Stimulated activated CD4-positive, alpha-beta T cell treated with anti-CD3 and anti-CD28 coated beads, TNF-alpha, amount 100 ng/mL, for 1 hour (primary cell): ENCODE measurements at places on chromosomes 4 and X.

- no peak for DNase-seq
These were observed 192.8 kb downstream of the BCOR start for GRCh38 chrX:39904816-39905537.

GRCh38 chrX:10121787-10122186 is 35.0 kb upstream of the CLCN4 start:
- DNase-seq = no peak

- DNase-seq = no peak
These were observed 2.0 kb downstream of the NCAPG start for GRCh38 chr4:17812801-17813200.

- DNase-seq = no peak
These were observed 191.7 kb upstream of the RASGEF1B start for GRCh38 chr4:81663368-81663767.

DNA sequence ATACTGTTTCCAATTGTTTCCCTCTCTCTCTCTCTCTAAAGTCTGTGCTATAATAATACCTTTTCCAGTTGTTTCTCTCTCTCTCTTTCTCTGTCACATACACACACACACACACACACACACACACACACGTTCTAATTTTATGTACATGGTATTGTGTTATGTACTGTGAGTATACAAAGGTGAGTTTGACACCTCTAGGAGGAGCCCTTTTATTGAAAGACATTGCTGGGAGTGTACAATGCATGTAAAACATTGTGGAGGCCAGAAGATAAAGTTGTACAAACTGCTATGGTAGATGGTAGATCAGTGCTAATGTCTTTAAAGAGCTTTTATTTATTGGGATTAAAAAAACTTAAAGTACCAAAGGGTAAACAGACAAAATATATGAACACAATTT is 53.6 kb downstream of the BLTP1 start:
- no peak for DNase-seq

DNA sequence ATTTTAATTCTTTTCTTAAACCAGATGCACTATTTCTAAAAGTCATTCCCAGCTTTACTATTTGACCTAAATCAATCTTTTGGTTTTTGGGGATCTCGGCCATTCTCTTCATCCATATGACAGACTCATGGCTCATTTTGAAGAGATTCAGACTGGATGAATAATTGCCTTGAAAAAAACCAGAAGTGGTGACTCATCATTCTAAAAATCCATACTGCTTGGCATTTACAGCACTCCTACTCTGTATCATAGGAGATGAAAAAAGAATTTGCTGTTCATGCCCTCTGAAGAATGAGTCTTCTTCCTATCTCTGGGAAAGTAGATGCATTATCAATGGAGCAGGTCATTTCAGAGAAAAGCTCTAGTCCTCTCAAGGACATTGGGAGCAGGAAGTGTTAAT is 220.5 kb upstream of the RPS6KA3 start:
- DNase-seq = no peak

DNA sequence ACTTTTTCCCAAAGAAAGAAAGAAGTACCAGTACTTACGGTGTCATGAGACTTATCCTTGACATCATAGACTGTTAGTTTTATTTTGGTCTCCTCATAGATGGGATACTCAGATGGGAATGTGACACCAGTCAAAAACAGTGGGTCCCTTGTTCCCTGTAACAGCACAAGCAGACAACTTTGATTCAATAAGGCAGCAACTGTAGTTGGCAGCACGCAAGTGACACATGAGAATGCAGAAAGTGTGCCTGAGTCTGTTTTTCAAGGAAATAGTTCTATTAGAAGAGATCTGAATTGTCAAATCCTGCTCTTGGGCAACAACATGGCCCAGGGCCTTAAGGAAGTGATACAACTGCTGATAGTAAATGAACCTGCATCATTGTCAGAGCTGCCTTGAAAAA is 443.2 kb downstream of the INPP4B start:
- no peak for DNase-seq

GRCh38 chr4:120843849-120844527 is 78.5 kb downstream of the PRDM5 start:
- DNase-seq = no peak

DNA sequence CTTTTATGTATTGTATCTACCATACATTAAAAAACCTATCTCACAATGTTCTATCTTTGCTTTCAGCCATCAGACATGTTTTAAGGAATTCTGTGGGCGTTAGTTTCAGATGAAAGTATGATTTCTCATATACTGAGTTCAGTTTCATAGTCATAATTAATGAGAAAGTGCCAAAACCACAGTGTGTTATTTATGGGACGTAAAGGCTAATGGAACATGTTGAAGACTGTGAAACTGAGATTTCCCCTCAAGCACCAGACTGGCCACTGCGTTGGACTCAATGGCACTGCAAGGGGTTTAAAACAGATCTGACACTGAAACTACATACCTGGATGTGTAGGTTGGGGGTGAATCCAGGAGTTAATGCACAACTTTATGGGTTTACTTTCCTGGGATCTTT is 32.0 kb downstream of the F8 start:
- DNase-seq = no peak

DNA sequence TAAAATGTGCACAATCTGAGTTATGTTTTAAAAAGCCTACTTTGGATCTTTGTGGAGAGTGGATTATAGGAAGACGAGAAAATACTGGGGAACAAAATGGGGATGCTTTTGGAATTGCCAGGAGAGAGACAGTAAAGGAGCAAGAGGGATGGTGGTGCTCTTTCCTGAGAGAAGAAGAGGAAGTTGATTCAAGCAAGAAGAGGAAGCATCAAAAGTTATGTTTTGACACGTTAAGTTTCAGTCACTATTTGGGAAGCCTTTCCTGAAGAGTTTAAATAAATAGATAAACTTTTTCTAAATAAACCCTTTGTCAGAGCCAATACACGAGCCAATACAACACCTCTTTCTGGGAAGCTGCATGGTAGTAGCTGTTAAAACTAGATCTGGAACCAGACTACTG is 394.1 kb downstream of the GALNTL6 start:
- DNase-seq = no peak

DNA sequence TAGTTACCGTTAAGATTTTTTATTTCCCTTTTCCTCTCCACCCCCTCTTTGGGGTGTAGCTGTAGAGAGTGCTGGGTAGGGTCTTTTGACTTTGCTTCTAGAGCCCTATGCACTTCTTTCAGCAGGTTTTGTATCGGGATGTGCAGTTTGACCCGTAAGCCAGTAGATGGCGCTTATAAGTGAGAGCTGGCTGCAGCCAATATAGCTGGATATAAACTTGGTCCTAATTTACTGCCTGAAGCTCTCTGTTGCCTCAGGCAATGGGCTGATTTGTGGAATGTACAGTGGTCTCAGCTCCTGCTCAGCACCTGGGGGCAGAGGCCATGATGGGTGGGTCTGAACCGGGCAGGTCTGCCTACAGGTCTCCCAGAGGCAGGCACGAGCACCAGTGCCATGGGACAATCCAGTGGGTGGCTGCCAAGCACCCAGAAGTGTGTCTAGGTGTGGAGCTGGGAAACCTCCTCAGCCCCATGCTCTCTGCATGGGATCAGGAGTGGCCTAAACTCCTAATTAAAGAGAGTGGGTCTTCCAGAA is 146.5 kb downstream of the SPANXN1 start:
- DNase-seq = no peak

GRCh38 chrX:997631-998137 is 214.8 kb downstream of the CRLF2 start:
- DNase-seq = no peak

- DNase-seq = no peak
These were observed 31.6 kb upstream of the PPARGC1A start for GRCh38 chr4:23921447-23921845.

DNA sequence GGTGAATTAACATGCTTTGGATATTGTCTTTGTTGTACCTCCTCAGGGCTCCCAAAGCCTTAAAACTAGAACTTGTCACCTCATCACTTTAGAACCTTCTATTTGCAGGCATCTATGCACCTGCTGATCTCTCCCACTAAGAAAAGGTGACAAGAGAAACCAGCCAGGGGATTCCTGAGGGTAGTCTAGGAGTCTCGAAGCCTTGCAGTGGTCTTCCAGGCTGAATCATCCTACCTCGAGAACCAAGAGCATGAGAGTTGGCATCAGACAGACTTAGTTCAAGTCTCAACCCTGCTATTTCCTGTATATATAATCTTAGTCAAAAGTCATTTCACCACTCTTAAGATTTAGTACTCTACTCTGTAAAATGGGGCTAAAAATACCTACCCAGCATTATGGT is 29.6 kb downstream of the RTL5 start:
- no peak for DNase-seq

- no peak for DNase-seq
These were observed 52.4 kb upstream of the TSPAN5 start for GRCh38 chr4:98710831-98711230.

- DNase-seq = no peak
These were observed 32.6 kb downstream of the UBA6 start for GRCh38 chr4:67668315-67668714.

DNA sequence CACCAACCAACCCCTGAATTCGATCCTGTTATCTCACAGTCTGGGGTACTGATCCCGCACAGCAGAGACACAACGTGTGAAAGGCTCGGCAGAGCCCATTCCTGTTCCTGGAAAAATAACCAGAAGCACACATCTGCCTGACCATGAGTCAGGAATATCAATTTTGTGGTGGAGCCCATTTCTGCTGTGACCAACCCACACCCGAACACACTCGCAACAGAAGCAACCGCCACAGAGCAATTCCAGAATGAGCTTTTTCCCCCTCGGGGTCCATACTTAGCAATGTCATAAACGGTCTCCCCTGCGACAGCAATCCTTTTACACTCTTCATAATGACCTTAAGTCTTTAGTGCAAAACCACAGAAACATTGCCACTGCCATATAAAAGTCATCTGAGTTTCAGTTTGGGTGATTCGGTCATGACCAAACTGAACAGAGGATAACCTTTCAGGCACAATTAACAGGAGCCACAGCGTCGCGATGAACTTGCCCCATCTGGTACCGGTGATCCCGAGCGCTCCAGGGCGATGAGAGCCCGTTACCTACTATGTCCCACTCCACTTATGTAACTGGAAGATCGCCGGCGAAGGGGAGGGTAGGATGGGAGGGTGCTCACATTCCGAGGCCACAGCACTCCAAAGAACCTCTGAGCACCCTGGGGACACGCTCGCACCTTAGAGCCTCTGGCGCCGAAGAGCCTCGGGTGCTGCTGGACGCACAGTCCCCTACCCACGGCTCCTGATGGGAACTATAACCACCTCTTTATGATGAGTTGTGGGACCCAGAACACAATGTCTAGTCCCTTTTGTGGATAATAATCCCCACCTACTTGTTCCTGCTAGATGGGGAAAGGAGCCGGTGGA is 1.1 kb downstream of the MECP2 start:
- DNase-seq = no peak

DNA sequence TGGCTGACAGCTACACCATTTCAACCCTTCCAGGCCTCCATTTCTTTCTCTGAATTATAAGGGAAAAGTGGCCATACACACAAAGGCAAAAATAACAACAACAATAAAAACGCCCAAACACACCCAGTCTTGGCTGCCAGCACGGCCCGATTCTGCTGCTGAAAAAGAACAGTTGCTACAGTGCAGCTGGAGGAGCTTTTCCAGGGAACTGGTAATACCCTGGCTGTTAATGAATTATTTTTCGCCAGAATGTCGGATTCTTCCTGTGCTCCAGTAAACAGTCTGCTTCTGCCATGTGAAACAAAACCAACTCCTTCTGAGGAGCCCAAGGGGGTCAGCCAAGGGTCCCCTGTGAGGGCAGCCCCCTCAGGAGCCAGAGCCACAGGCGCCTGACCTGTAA is 6.6 kb downstream of the RAI2 start:
- DNase-seq = no peak

- no peak for DNase-seq
These were observed 237.1 kb upstream of the TLL1 start for GRCh38 chr4:165635951-165636350.

DNA sequence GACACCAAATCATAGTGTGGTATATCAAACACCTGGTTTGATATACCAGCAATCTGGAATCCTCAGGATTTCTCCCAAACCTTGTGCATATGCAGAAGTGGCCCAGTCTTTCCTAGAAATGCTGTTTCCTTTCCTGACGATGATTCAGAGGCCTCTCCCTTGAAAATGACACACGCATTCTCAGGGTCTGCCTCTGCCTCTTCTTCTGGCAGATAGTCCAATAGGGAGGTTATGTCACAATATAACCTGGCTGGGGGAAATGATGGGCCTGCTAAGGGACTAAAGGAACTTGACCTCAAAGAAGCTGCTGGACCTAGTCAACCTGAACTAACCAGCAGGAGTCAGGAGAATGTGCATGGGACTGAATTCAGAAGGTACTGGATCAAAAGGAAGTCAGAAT is 435.2 kb downstream of the IDS start:
- DNase-seq = no peak

GRCh38 chr4:2135083-2135482 is 76.0 kb downstream of the NAT8L start:
- DNase-seq = no peak

GRCh38 chrX:93422693-93423092 is 250.7 kb downstream of the NAP1L3 start:
- no peak for DNase-seq

GRCh38 chrX:109352066-109352588 is 129.8 kb downstream of the GUCY2F start:
- no peak for DNase-seq

- no peak for DNase-seq
These were observed 69.4 kb upstream of the ACSL1 start for GRCh38 chr4:184895012-184895695.

DNA sequence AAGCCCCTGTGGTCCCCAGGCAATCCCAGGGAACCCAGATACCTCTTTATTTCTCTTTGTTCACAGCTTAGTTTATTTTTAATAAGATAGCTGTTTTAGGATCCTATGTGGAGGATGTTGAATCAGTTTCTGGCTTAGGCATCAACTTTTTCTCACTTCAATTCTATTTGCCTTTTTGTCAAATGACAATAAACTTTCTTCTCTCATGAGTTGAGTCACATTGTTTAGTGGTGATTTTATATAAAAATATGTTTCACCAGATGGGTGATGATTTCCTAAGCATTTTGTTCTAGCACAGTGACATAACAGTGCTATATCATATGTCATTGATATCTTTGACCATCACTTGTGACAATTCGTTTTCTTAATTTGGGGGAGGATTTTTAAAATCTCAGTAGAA is 198.1 kb upstream of the PUDP start:
- DNase-seq = no peak

- peak; percentile 31 for DNase-seq
These were observed 9.6 kb upstream of the UVSSA start for GRCh38 chr4:1337376-1337831.

DNA sequence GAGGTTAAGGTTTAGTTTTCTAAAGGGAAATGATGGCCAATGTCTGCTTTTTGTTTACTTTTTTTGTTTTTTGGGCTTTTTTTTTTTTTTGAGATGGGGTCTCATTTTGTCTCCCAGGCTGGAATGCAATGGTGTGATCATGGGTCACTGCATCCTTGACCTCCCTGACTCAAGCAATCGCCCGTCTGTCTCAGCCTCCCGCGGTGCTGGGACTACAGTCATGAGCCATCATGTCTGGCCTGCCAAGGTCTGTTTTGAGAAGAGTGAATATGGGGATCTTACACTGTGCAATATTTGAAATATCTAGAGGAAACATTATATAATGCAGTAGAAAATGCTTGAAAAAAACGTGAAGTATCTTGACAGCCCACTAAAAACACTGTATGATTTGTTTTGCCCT is 162.5 kb downstream of the GASK1B start:
- no peak for DNase-seq

- no peak for DNase-seq
These were observed 657.4 kb downstream of the SPRY1 start for GRCh38 chr4:124053872-124054538.

- DNase-seq = no peak
These were observed 192.1 kb upstream of the PCDH10 start for GRCh38 chr4:132956962-132957361.
